NCI-H146 (cell line): ENCODE measurements at places on chromosomes 16 and 17.

DNA sequence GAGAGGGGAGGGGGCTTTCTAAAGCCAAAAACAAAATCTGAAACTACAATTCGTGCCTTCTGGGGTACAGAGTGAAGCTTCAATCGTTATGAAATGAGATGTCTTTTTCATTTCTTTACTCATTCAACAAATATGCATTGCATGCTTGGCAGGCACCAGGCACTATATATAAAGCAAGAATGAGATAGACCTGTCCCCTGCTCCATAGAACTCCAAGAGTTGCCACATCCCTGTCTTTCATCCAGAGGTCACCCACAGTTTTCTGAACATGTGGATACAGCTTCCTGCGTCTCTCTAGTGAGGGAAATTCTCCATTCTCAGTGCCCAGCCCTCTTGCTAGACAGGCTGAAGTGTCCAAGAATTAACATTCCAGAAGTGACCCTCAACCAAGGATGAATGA is 343.2 kb upstream of the MAF start:
- DNase-seq, result no peak

DNA sequence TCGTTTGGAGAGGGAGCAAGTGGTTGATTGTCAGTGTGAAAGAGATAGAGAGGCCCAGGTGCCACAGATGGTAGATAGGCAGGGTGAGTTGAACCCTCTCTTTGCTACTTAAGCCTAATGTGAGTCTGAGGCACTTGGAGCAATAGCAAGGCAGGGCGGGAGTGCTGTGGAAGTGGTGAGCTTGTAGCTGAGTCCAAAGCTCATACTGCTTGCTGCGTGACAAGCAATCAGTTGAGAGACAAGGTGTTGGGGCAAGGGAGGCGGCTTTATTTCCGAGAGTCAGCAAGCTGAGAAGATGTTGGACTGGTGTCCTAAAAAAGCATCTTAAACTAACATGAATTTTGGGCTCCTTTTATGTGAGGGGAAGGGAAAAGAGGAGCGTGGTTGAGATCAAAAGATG is 112.9 kb upstream of the ZKSCAN2 start:
- no peak for DNase-seq

DNA sequence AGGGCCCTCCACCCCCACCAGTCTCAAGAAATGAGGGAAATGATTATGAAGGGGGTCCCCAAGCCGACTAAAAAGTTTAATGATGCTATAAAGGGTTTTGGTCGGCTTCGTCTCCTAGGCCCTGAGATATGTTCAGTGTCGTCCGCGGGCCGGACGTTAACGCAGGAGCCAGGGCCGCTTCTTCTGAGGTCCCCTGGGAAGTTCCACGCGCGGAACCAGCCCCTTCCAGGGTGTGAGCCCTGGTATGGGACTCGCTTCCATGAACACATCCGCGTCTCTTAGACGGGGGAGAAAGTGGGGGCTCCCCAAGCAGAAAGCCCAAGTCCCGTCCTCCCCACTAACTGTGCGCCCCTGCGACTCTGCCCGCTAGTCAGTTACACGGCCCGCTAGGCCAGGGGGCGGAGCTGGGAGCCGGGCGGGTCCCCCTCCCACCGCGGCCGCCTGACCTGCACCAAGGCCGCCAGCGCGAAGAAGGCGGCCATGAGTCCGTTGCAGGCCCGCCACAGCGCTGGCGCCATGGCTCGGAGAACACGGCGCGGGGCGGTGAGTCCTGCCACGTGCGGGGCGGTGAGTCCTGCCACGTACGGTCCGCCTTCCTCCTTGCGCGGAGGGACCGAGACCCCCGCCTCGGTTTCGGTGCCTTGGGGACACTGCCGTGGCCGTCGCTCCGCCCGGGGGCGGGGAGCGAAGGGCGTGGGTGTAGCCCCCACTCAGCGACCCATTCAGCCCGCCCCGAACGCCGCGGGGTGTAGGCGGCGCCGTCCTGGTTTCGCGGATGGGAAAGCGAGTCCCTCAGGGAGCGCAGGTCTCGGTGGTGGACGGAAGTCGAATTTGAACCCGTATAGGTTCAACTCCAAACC is at the start of gene TMEM220:
Gene TMEM220, minus strand, starts transcription at position 690 of the 860 bp plus-strand sequence. Its CDS starts 172 bp downstream, at position 518.
- no peak for DNase-seq

- DNase-seq, result no peak
Observed at GRCh38 chr16:57383276-57384247, 11.3 kb downstream of the CX3CL1 start.

DNA sequence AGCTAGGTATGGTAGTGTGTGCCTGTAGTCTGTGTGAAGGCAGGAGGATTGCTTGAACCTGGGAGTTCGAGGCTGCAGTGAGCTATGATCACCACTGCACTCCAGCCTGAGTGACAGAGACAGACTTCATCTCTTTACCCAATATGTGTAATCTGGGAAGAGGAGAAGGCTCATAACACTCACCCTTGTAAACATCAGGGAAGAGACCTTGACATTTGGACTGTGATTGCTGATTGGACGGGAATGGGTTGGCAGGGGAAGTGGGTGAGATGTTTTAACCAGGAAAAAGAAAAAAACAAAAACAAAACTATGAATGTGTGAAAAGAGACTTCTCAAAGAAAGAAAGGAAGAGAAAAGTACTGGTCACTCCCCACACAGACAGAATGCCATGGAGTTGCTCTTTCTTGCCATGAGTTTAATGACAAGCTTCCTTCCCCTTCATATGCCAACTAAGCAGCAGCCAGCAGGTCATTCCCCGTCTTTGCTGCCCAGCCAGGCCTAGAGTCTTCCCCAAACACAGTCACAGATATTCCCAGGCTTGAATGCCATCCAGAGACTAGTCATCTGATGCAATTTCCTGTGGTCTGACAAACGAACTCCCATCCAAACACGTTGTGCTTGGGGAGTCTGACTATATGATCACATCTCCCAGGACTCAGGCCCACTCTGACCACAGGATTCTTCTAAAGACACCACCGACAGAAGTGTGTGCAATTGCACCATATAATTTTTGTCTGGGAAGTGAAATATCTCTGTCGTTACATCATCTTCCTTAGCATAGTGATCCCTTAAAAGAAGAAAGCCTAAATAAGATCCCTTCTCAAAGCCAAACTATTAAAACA is 3.6 kb upstream of the XAF1 start:
- DNase-seq, result no peak

DNA sequence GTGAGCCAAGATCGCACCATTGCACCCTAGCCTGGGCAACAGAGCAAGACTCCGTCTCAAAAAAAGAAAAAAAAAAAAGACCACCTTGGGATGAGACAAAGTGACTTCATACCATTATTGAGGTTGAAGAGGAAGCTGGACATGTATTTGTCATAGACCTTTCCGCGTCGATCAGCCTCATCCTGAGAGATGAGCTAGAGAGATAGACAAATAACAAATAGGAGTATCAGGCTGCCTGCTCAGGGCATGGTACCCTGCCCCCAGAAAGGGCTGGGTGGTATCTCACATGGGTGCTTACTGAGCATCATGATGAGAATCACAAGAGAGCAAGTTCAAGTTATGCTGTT is 22.1 kb downstream of the CNTNAP1 start:
- no peak for DNase-seq
